WTC11 (cell line): ENCODE measurements at places on chromosomes 6 and 20.

- DNase-seq, result peak; percentile 33
- H3K36me3 ChIP-seq, result no peaks in the 10 kb centered on the region
- peaks cover 19% of the 10 kb centered on the region for H3K27me3 ChIP-seq
- peaks cover 3% of the 10 kb centered on the region; the same call in 1 of the 2 replicates for H3K4me1 ChIP-seq
- no peak overlapping the region for H3K27ac ChIP-seq
- H3K4me3 ChIP-seq, result peak overlapping the region; percentile 71
Measured at GRCh38 chr6:2448826-2449571, 203.6 kb upstream of the GMDS start.

- no peaks in the 10 kb centered on the region for H3K36me3 ChIP-seq
- H3K27me3 ChIP-seq, result no peaks in the 10 kb centered on the region
- DNase-seq, result no peak
- peaks cover 13% of the 10 kb centered on the region for H3K4me1 ChIP-seq
- no peak overlapping the region for H3K4me3 ChIP-seq
Measured at GRCh38 chr20:46214824-46215488, 93.3 kb downstream of the CDH22 start.

- H3K27me3 ChIP-seq, result peaks cover 4% of the 10 kb centered on the region
- H3K4me3 ChIP-seq, result no peak overlapping the region
- H3K4me1 ChIP-seq, result peaks cover 38% of the 10 kb centered on the region
- H3K27ac ChIP-seq, result peak overlapping the region; percentile 76; the same call in 1 of the 2 replicates
- no peak for DNase-seq
Measured at GRCh38 chr6:31143148-31143547, 4.3 kb upstream of the PSORS1C2 start.

DNA sequence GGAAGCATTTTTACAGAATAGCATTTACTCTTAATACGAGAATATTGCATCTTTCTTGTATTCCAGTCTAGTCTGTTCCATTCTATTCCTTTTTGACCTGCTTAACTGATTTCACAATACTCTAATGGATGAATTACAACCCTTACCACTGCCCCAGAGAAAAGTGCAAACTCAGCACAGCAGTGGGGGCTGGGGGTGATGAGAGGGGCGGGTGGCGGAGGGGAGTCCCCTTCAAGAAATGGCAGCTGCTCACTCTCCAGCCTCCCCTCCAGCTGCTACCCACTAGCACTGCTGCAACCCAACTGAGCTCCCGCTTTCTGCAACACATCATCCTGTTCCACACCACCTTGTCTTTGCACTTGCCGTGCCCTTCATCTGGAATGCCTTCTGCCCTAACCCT, 30.1 kb downstream of the PIM1 start:
- H3K27me3 ChIP-seq, result no peaks in the 10 kb centered on the region; the same call in 1 of the 2 replicates
- no peaks in the 10 kb centered on the region for H3K36me3 ChIP-seq
- H3K27ac ChIP-seq, result no peak overlapping the region
- H3K4me1 ChIP-seq, result no peaks in the 10 kb centered on the region
- no peak overlapping the region for H3K4me3 ChIP-seq
- DNase-seq, result no peak

DNA sequence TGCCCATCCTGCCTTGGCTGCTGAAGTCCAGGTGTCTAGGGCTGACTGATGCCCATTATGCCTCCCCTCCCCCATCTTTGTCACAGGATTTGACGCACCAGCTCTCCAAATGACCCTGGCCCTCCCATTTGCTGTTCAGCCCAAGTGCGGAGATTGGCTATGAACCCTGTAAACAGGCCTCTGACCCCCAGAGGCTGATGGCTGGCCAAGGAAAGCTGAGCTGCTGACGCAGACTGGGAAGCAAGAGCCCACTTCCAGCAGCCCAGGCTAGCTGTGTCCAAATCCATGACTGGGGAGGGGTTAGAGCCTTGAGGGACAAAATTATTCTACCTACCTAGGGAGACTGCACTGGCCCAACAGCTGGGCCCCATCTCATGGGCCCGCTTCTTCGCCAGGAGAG, 797 bp upstream of the GNRH2 start:
- H3K36me3 ChIP-seq, result peaks cover 29% of the 10 kb centered on the region
- peak overlapping the region; percentile 48 for H3K4me3 ChIP-seq
- H3K27ac ChIP-seq, result peak overlapping the region; percentile 86
- H3K27me3 ChIP-seq, result no peaks in the 10 kb centered on the region

GRCh38 chr20:47703748-47704147, 81.5 kb downstream of the SULF2 start:
- no peak for DNase-seq
- no peaks in the 10 kb centered on the region for H3K36me3 ChIP-seq
- no peaks in the 10 kb centered on the region for H3K27me3 ChIP-seq
- no peak overlapping the region for H3K4me3 ChIP-seq
- peaks cover 10% of the 10 kb centered on the region for H3K4me1 ChIP-seq

DNA sequence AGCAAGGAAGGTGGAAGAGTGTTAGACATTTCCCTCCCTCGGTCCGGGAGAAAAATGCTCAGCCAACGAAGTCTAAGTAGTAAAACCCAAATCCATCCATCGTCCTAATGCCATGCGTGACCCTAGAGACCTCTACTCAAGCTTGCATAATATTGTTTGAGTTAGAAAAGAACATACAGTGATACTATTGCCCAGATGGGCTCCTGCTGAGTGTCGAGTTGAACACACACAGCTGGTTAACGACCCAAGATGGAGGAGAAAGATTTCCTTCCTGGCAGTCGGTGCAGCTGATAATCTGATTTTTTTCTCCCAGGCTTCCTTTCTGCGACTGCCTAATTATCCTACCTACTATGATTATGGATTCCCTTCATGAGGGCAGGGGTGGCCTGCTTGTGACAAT, 164.4 kb upstream of the KCNG1 start:
- DNase-seq, result no peak
- H3K27ac ChIP-seq, result no peak overlapping the region
- H3K36me3 ChIP-seq, result no peaks in the 10 kb centered on the region
- H3K4me1 ChIP-seq, result peaks cover 4% of the 10 kb centered on the region
- H3K4me3 ChIP-seq, result no peak overlapping the region
- H3K27me3 ChIP-seq, result no peaks in the 10 kb centered on the region

GRCh38 chr20:17843246-17844132, 125.1 kb downstream of the SNX5 start:
- no peak overlapping the region for H3K27ac ChIP-seq
- no peak for DNase-seq
- 0 out of 2 replicates have a peak, but pooled peaks cover 3% of the 10 kb centered on the region for H3K36me3 ChIP-seq
- H3K4me3 ChIP-seq, result no peak overlapping the region
- peaks cover 7% of the 10 kb centered on the region for H3K4me1 ChIP-seq

- peaks cover 3% of the 10 kb centered on the region; the same call in 1 of the 2 replicates for H3K27me3 ChIP-seq
- H3K36me3 ChIP-seq, result no peaks in the 10 kb centered on the region
- no peak for DNase-seq
- peaks cover 20% of the 10 kb centered on the region for H3K4me1 ChIP-seq
- no peak overlapping the region for H3K27ac ChIP-seq
- H3K4me3 ChIP-seq, result peak overlapping the region; percentile 31; the same call in 1 of the 2 replicates
Measured at GRCh38 chr6:83510791-83511190, 1.5 kb upstream of the PRSS35 start.

GRCh38 chr6:12051861-12052368, 39.8 kb downstream of the HIVEP1 start:
- H3K4me1 ChIP-seq, result peaks cover 7% of the 10 kb centered on the region; the same call in 1 of the 2 replicates
- H3K36me3 ChIP-seq, result no peaks in the 10 kb centered on the region
- no peaks in the 10 kb centered on the region for H3K27me3 ChIP-seq

DNA sequence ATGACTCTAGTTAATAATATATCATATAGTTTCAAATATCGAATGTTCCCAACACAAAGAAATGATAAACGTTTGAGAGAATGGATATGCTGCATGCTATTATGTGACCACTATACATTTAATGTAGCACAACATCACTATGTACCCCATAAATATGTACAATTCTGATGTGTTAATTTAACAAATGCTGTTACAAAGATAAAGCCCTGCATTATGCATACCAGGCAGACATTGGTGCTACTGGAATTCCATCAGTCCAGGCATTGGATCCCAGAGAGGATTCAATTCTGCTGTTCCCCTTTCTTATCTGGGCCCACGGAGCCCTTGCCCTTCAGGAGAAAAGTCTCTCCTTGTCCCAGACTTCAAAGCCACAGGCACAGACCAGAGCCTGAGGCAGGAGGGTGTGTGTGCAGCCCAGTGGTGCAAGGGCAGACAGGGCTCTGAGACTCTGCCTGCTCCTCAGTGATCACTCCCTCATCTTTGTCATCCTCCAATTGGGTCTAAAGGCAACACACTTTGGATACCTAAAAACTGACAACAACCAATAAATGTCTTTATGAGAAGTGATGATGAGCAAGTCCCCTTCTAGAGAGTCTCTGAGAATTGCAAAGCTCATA, 45.2 kb downstream of the PSMG4 start:
- H3K27me3 ChIP-seq, result no peaks in the 10 kb centered on the region
- no peak for DNase-seq
- no peaks in the 10 kb centered on the region for H3K4me1 ChIP-seq
- H3K27ac ChIP-seq, result no peak overlapping the region
- no peak overlapping the region for H3K4me3 ChIP-seq

DNA sequence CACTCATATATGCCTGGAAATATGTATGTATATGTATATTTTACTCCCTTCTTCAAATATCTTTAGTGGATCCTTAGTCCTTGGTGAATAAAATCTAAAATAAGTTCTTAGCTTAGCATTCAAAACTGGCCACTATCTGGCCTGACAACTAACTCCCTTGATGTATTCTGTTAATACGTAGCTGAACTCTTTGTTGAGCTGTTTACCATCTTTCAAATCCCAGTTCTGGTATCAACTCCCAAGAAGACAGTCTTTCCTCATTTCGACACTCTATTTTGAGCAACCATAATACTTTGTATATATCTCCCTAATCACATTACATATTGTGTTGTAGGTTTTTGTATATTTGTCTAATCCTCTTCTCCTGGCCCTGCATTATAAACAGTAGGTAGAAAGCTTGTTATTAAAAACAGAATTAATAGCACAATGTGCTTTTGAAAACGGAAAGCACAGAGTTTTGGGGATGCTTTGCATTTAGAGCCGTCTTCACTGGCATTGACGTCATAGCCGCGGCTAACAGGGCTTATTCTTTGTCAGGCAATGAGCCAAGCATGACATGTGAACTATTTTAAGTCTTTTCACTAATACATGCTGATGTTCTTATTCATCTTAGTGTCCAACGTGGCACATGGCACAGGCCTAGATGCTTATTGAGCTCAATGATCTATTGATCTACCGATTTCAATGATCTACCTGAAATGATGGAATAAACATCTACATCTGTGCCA, 47.2 kb upstream of the CCN2 start:
- no peak overlapping the region for H3K4me3 ChIP-seq
- H3K27ac ChIP-seq, result no peak overlapping the region
- H3K4me1 ChIP-seq, result peaks cover 11% of the 10 kb centered on the region
- no peak for DNase-seq
- H3K36me3 ChIP-seq, result peaks cover 11% of the 10 kb centered on the region
- no peaks in the 10 kb centered on the region for H3K27me3 ChIP-seq

DNA sequence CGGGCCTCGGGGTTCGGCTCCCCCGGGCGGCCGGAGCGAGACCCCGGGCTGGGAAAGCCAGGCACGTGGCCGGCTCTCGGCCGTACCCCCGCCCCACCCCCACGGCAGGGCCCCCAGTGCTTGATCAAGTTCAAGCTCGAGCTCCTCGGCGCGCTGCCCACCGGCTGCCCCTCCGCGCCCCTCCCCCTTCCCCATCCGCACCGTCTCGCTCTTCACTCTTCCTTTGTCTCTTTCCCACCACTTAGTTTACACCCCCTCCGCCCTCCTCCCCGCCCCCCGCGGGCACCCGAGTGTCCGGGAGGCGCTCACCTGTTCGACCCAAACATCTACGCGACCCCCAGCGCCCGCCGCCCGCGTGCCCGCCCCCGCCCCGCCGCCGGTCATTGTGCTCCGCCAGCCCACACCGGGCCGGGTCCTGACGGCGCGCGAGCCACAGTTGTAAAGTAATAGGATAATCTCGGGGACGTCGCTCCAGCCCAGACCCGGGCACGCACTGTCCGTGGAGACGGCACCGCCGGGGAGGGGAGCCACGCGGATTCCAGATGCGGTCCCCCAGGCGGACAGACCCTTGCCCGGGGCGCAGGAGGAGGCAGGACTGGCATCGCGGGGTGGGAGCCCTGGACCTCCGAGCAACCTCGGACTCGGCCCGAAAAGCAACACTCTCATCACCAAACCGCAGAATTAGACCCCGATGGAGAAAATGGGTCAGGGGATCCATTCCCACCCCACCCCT, 100.7 kb downstream of the NOL4L start:
- no peaks in the 10 kb centered on the region for H3K36me3 ChIP-seq
- H3K27ac ChIP-seq, result no peak overlapping the region
- peaks cover 24% of the 10 kb centered on the region for H3K27me3 ChIP-seq
- peak; percentile 57 for DNase-seq
- peak overlapping the region; percentile 88 for H3K4me3 ChIP-seq
- peaks cover 36% of the 10 kb centered on the region for H3K4me1 ChIP-seq

GRCh38 chr6:96499781-96500180, 21.8 kb upstream of the UFL1 start:
- H3K4me3 ChIP-seq, result no peak overlapping the region
- H3K4me1 ChIP-seq, result no peaks in the 10 kb centered on the region
- DNase-seq, result peak; percentile 18

GRCh38 chr6:150006961-150007464, 18.3 kb downstream of the RAET1L start:
- H3K36me3 ChIP-seq, result no peaks in the 10 kb centered on the region
- H3K27me3 ChIP-seq, result peaks cover 96% of the 10 kb centered on the region
- DNase-seq, result no peak
- H3K4me1 ChIP-seq, result peaks cover 11% of the 10 kb centered on the region
- no peak overlapping the region for H3K27ac ChIP-seq
- H3K4me3 ChIP-seq, result no peak overlapping the region

DNA sequence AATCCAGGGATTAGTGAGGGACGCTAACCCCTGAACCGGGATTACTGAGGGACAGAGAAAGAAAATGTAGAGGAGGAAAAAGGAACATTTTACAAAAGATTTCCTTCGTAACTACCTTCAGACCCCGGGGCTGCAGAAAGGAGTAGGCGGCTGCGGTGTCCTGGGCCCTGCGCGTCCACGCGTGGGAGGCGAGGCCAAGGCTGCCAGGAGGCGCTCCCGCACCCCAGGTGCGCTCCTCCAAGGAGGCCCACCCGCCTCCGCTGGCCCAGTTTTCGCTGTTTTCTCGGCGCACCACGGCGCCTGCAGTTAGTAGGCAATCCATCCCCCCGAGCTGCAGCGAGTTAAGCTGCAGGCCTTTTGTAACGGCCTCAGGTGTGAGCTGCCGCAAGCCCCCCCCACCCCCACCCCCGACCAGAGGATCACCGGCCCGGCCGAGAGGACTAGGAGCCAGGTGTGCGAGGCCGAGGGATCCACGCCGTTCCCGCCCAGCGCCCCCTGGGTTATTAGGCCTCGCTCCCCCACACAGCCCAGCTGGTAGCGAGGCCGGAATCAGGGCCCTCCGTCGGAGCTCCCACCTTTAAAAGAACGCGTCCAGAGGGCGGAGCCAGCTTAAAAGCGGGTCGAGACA, 380.3 kb upstream of the ARID1B start:
- peaks cover 12% of the 10 kb centered on the region for H3K27me3 ChIP-seq
- H3K4me3 ChIP-seq, result peak overlapping the region; percentile 62
- H3K36me3 ChIP-seq, result no peaks in the 10 kb centered on the region
- H3K4me1 ChIP-seq, result peaks cover 40% of the 10 kb centered on the region
- H3K27ac ChIP-seq, result no peak overlapping the region

DNA sequence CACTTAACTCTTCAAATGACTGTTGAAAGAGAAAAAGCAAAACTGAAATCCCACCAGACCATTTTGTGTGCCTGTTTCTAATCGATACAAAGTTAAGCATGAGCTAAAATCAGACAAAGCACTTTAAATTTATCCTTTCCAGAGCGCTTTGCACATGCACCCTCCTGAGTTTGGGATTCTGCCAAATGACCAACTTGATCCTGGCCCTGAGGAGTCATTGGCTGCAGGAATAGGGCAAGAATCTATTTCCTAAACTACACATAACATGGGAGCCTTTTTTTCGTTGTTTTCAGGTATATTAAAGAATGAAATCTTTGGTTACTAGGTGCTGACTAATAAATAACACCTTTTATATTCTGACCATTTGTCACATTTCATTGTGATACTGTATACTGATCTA, 23.8 kb upstream of the MTHFD1L start:
- no peak overlapping the region for H3K27ac ChIP-seq
- H3K4me3 ChIP-seq, result no peak overlapping the region
- H3K27me3 ChIP-seq, result no peaks in the 10 kb centered on the region
- peaks cover 4% of the 10 kb centered on the region for H3K4me1 ChIP-seq
- H3K36me3 ChIP-seq, result no peaks in the 10 kb centered on the region
